ENCODE measurements at places on chromosomes 16 and 17.

GRCh38 chr16:17340804-17341203 lies 130.0 kb downstream of the XYLT1 start:
- no peak for DNase-seq

DNA sequence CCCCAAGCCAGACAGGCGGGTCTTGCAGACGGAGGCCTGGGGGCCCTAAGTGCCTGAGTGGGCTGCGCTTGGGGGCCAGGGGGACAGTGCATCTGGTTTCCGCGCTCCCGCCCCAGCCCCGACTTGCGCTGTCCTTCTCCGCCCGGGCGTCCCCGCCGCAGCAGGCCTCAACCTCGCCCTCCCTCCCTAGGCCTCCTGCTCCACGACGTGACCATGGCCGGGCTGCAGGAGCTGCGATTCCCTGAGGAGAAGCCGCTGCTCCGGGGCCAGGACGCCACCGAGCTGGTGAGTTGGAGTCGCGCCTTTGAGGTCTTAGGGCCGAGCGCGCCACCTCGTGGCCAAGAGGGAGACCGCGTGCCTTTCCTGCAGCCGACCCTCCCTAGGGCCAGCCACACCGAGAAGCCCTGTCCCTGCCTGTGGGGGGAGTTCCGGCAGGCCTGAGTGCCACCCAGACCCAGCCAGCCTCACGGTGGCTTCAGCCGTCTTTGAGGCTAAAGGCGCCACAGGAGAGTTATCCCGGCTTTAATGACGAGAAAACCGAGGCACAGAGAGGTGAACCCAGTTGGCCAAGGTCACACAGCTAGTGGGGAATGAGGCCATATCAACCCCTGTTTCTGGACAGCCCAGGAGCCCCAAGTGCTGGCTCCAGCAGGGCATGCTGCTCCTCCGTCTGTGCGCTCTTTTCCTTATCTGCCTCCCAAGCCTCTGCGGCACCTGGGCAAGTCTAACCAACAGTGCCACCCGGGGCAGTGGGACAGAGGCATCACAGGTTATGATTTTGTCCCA lies 12.2 kb upstream of the NDRG4 start:
- peak; percentile 82 for DNase-seq

DNA sequence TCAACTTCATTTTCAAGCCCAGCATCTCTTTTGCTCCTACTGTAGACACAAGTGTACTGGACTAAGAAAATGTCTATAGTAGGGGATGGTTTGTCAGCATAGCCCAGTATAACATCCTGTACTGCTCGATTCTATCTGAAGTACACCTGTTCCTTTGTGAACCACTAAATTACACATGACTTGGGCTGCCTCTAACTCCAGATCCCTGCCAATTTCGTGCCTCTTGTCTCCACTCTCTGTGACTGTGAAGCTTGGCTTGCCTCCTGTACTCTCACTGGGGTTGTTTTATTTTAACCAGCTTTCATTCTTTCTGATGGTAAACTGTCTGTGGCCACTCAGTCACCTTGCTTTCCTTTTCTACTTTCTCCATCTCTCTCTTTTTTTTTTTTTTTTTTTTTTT lies 24.5 kb downstream of the GFOD2 start:
- no peak for DNase-seq

GRCh38 chr17:43456661-43457361 lies 27.0 kb upstream of the DHX8 start:
- no peak for DNase-seq

DNA sequence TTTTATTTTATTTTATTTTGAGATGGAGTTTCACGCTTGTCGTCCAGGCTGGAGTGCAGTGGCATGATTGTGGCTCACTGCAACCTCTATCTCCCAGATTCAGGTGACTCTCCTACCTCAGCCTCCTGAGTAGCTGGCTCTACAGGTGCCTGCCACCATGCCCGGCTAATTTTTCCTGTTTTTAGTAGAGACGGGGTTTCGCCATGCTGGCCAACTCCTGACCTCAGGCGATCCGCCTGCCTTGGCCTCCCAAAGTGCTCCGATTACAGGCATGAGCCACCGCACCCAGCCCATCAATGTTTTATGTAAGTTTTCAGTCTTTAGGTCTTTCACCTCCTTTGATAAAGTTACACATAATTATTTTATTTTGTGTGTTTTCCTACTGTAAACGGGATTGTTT lies 154.6 kb downstream of the COPRS start:
- no peak for DNase-seq

GRCh38 chr17:59333836-59334235 lies 2.4 kb downstream of the YPEL2 start:
- DNase-seq: no peak

GRCh38 chr16:81703177-81704155 lies 75.6 kb upstream of the PLCG2 start:
- no peak for DNase-seq

GRCh38 chr16:3812469-3813172 lies 67.9 kb downstream of the CREBBP start:
- no peak for DNase-seq

GRCh38 chr16:58462997-58463941 lies 36.7 kb upstream of the NDRG4 start:
- DNase-seq: no peak

DNA sequence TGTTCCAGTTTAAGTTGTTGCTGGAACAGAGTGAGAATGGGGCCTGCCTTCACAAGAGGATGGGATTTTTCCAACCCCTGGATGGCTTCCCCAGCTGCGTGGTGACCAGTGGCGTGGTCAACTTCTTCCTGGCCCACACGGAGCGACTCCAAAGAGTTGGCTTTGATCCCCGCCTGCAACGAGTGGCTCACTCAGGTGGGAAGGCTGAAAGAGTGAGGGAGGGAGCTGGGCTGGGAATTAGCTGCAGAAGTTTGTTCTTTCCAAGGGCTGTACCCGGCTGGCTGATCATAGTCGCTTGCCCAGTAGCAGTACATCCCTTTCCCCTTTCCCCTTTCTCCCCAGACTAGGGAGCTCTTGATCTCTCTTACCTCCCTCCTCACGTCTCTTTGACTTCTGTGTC lies 36.1 kb downstream of the B4GALNT2 start:
- no peak for DNase-seq

GRCh38 chr17:81502471-81503017 lies 10.1 kb downstream of the ACTG1 start:
- DNase-seq: no peak

DNA sequence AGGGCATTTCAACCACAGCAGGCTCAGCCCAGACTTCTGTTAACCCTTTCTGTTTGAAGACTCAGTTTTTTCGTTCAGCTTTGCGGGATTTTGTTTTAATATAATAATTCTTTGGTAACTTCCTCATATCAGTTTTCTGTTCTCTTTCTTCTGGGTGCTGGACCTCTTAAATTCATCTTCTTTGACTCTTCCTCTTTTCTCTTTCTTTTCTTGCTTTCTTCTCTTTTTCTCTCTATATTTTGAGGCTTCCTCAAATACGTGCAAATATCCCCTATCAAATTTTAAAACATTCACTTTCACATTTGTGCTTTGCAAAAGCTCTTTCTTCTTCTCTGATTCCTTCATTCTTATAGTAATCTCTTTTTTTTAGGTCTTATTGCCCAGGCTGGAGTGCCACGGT lies 136.3 kb downstream of the HS3ST3B1 start:
- no peak for DNase-seq

GRCh38 chr16:80085606-80086005 lies 455.2 kb upstream of the DYNLRB2 start:
- no peak for DNase-seq

DNA sequence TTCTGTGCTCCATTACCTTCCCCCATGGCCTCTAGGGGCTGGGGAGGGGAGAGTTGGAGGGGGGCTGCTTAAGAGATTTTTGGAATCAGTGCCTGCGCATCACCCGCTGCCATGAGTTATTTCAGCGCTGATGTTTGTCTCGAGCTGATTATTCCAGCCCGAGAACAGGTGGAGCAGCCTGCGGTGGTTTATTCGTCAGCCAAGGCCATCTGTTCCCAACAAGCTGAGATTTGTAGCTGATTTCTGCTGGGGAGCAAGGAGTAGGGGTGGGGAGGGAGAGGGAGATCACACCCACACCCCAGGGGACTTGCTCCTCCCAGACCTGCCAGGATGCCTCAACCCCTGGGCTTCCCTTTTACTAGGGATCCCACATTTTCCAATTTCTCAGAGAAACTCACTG lies 23.1 kb downstream of the PIPOX start:
- no peak for DNase-seq

DNA sequence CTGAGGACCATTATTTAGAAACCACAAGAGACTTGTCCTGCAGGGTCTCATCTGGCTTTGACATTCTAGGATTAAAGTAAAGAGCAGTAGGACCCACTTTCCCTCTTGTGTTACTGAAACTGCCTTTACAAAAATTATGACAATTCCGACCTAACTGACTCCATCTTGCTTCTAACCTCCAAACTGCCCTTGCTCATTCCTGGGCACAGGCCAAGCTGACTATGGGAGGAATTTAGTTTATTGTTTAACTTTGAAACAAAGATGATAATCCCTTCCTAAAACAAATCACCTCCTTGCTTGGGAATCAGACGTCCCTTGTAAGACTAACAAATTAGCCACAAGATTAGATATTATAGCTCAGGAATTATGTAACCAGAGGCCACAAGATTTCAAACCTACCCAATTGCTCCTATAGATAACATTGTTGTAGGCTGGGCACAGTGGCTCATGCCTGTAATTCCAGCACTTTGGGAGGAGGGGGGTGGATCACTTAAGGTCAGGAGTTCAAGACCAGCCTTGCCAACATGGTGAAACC lies 87.0 kb upstream of the FBXO47 start:
- no peak for DNase-seq

DNA sequence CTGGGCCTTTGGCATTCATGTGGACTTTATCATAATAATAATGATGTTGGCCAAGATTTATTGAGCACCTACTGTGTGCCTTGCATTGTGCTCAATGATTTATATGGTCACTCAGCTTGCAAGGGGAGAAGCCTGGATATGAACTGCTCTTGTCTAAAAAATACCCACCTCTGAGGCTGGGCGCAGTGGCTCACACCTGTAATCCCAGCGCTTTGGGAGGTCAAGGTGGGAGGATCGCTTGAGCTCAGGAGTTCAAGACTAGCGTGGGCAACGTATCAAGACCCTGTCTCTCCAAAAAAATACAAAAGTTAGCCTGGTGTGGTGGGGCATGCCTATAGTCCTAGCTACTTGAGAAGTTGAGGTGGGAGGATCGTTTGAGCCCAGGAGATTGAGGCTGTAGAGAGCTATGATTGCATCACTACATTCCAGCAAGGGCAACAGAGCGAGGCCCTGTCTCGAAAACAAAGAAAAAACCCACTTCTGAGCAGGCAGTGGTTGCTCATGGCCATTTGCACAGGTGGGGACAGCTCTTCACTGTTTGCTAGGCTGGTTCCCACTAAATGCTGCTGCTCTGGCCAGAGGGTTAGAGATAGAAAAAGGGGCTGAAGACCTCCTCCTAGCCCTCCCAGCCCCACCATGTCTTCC lies 4.3 kb upstream of the ADGRG1 start:
- no peak for DNase-seq

Data from activated naive CD4-positive, alpha-beta T cell treated with anti-CD3 and anti-CD28 coated beads for 36 hours (primary cell).